ENCODE measurements at places on chromosomes 3 and 15.

- peak; percentile 73 for DNase-seq
Observed at GRCh38 chr15:35519541-35520149, 26.3 kb downstream of the DPH6 start.

DNA sequence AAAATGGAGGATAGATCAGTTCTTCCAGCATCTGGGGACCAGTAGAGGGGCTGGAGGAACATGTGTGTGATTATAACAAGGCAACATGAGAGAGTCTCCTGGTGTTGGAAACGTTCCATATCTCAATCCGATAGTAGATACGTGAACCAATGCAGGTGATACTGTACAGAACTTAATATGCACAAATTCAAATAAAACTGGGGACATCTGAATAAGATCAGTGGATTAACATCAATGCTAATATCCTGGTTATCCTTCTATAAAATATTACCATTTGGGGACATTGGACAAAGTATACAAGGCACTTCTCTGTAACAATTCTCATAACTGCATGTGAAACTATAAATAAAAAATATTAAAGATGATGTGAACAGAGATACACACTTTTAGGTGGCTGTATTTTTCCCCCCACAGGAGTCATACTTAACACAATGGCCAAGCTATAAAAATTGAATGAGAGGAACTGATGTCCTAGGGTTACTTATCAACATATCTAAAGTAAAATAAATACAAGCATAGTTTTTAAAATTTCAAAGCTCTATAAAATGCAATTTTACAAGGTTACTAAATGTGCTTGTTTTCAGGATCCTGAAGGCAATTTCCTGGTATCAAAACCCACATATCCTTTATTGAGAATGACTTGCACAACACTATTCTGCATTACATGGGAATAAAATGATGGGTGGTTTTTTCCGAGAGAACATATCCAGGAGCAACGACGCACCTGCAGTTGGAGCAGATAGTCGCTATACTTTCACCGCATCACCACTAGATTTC lies 31.1 kb upstream of the TJP1 start:
- DNase-seq = no peak

DNA sequence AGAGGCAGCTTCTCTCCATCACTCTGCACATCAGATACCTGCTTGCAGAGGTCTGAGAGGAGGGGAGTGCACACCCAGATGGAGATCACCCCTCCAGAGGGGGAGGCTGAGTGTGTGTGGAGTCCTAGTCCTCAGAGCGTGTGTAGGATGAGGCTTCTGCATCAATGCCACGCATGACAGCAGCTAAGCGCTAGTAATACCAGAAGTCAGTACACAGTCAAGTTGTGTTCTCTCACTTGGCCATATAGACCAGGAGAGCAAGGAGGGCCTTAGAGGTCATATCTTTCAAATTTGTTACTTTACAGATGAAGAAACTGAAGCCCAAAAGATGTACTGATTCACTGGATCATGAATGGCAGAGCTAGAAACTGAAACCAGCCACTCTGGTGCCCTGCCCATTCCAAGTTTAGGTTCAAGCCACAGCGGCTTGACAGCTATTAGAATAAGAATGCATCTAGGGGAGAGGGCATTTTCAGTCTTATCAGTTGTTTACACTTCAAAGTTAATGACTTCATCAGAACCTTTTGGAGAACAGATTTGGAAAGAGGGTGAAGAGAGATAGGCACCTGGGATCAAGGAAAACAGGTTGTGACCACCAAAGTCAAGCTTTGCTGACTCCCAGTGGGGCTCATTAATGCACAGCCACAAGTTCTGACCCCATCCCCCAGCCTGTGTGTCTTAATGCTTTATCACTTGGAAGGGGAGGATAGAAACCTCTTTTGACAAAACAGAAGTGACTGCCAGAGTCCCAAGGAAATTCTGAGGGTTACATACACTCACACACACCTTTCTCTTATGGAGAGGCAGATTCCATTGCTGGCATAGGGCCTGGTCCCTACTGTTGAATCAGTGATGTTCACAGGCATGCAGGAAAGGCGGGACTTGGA lies 310.3 kb downstream of the CHST2 start:
- peak; percentile 42 for DNase-seq

DNA sequence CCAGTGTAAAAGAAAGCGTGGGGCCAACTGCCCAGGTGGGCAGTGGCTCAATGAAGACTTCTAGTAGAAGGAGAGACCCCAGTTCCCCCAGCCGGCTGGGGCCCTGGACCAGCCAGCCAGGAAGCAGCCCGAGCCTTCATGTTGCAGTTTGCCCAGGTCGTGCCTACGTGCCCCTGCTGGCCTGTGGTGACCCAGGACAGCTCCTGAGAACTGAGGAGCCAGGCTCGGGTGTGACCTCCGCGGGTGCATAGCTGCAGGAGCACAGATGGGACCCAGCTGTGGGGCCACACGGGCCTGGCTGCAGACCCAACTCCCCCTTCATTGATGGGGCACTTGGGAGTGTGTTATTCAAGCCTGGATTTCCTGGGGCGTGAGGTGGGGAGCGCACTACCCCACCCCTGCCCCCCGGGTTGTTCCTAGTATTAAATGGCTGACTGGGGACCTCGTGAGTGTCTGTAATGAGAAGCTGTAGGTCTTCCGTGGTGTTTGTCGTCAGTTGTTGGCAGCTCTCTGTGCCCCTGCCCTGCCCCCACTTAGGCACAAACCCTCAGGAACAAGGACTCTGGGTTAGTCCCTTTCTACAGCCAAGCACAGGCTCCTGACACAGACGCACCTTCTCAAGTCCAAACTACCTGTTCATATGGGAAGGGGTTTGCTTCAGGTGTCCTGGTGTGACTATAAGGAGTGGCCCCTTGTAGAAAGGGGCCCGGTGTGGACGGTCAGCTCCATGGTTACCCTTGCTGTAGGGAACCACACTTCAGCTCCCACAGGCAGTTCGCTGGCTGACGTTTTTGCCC lies 39.1 kb downstream of the IDH2 start:
- DNase-seq = no peak

DNA sequence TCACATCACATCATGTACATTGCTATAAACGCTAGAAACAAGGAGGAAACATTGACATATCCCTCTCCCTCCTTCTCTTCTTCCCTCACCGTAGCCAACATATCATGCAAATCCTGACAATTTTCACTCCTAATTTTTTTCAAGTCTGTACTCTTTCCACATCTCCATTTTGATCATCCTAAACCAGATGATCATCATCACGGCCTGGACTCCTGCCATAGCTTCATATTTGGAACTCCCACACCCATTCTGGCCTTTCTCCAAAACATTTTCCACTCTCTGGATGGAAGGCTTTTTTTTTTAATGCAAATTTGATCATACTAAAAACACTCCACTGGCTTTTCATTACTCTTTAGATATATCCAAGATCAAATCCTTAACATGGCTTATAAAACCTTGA lies 248.0 kb upstream of the CNTN3 start:
- peak; percentile 1 for DNase-seq

DNA sequence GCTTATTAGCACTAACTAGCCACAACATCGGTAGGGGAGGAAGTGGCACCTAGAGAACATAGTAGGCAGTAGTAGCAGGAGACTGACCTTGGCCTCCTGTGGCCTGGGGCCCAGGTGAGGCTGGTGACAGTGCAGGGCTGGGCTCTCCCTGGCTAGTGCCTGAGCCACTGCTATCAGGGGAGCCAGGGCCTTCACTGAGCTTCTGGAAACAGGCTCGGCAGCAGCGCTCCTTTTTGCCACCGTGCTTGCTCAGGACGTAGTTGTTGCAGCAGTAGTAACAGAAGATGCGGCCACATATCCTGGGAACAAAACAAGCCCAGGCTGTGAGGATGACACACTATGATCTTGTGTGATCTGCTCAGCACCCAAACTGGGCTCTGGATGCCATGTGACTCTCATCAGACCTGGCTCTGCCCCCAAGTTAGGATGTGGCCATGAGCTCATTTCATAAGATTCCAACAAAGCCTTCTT lies 15.1 kb downstream of the CXCR6 start:
- peak; percentile 21 for DNase-seq

GRCh38 chr15:69457304-69458280 lies 5.0 kb downstream of the RPLP1 start:
- DNase-seq = no peak

GRCh38 chr3:15831927-15832326 lies 34.1 kb upstream of the ANKRD28 start:
- no peak for DNase-seq

Data from astrocyte of the hippocampus (primary cell).